ENCODE measurements at places on chromosomes 3 and 15.
A peak's percentile ranks its signal among the peaks of the same experiment; 100 is the strongest.

- no peak overlapping the region for H3K4me3 ChIP-seq
- H3K27me3 ChIP-seq: no peaks in the 10 kb centered on the region
- H3K4me1 ChIP-seq: no peaks in the 10 kb centered on the region
- H3K36me3 ChIP-seq: no peaks in the 10 kb centered on the region
- DNase-seq: no peak
These were observed 11.6 kb downstream of the SCN5A start for GRCh38 chr3:38637906-38638305.

GRCh38 chr15:64050281-64051092 lies 4.2 kb upstream of the DAPK2 start:
- no peak overlapping the region for H3K27ac ChIP-seq
- no peaks in the 10 kb centered on the region for H3K27me3 ChIP-seq
- H3K36me3 ChIP-seq: no peaks in the 10 kb centered on the region
- peak; percentile 75 for DNase-seq
- H3K4me1 ChIP-seq: peaks cover 26% of the 10 kb centered on the region
- H3K4me3 ChIP-seq: no peak overlapping the region

DNA sequence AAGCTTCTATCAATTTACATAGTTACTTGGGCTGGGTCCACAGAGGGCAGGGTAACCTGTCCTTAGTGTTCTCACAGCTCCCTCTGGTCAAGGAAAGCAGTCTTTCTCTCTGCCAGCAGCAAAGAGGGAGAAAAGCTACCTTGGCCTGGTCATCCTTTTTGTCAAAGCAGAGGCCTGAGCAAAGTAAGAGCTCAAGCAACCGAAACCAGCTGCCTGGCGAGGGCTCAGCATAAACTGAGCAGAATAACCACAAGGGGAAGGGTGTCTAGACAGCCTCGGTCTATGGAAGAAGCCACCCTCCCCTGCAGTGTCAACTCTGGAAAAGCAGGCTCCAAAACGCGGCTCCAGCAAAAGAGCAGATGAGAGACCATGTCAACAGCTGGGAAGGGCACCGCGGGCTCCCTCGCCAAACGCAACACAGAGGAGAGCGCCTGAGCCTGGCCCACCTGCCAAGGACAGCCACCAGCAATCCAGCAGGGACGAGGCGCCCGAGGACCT lies 17.4 kb downstream of the LRIG1 start:
- peaks cover 63% of the 10 kb centered on the region for H3K4me1 ChIP-seq
- H3K4me3 ChIP-seq: no peak overlapping the region
- no peaks in the 10 kb centered on the region for H3K36me3 ChIP-seq
- H3K27ac ChIP-seq: peak overlapping the region; percentile 22
- H3K27me3 ChIP-seq: no peaks in the 10 kb centered on the region

- H3K27ac ChIP-seq: no peak overlapping the region
- no peaks in the 10 kb centered on the region for H3K4me1 ChIP-seq
- DNase-seq: no peak
- H3K36me3 ChIP-seq: no peaks in the 10 kb centered on the region
These were observed 111.1 kb upstream of the GPR149 start for GRCh38 chr3:154540950-154541604.

DNA sequence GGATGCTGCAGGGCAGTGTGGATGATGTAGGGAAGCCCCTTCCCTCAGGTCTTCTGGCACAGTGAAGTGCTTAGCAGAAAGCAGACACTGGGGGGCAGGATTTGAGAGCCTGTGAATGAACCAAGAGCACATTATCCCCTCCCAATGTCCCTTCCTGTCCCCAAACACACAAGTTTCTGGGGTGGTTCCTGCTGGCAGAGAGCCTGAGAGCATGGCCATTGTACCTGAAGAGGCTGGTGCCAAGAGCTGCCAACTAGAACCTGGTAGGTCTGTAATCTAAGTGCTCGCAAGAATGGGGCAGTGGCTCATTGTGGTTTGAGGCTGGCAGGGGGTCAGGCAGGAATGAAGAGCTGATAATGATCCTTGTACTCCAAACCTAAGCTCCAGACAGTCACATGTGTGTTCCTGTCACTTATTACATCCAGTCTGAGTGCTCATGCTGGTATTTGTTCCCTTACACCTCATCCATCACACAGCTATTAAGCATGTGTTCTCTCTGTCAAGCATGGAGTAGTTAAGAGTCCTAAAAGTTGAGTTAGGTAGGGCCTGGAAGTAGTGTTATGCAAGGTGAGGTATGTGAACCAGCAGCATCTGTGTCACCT lies 6.7 kb upstream of the CCR1 start:
- H3K4me3 ChIP-seq: no peak overlapping the region
- H3K36me3 ChIP-seq: no peaks in the 10 kb centered on the region
- no peak for DNase-seq
- no peaks in the 10 kb centered on the region for H3K27me3 ChIP-seq
- H3K4me1 ChIP-seq: peaks cover 27% of the 10 kb centered on the region
- H3K27ac ChIP-seq: peak overlapping the region; percentile 8

GRCh38 chr3:183897606-183898005 lies 12.9 kb upstream of the PARL start:
- peaks cover 5% of the 10 kb centered on the region for H3K4me1 ChIP-seq
- no peak for DNase-seq
- H3K27ac ChIP-seq: no peak overlapping the region
- H3K27me3 ChIP-seq: no peaks in the 10 kb centered on the region

- no peak overlapping the region for H3K4me3 ChIP-seq
- H3K27ac ChIP-seq: no peak overlapping the region
- H3K27me3 ChIP-seq: no peaks in the 10 kb centered on the region
- DNase-seq: no peak
These were observed 1.7 kb upstream of the TGM5 start for GRCh38 chr15:43268111-43269105.

GRCh38 chr3:52055537-52056351 lies 627 bp downstream of the DUSP7 start:
- H3K4me3 ChIP-seq: peak overlapping the region; percentile 87
- peak; percentile 93 for DNase-seq
- peaks cover 21% of the 10 kb centered on the region for H3K36me3 ChIP-seq

GRCh38 chr15:51668446-51668845 lies 12.9 kb upstream of the SCG3 start:
- no peaks in the 10 kb centered on the region for H3K4me1 ChIP-seq
- H3K27ac ChIP-seq: no peak overlapping the region
- no peaks in the 10 kb centered on the region for H3K36me3 ChIP-seq
- no peak overlapping the region for H3K4me3 ChIP-seq
- DNase-seq: no peak

DNA sequence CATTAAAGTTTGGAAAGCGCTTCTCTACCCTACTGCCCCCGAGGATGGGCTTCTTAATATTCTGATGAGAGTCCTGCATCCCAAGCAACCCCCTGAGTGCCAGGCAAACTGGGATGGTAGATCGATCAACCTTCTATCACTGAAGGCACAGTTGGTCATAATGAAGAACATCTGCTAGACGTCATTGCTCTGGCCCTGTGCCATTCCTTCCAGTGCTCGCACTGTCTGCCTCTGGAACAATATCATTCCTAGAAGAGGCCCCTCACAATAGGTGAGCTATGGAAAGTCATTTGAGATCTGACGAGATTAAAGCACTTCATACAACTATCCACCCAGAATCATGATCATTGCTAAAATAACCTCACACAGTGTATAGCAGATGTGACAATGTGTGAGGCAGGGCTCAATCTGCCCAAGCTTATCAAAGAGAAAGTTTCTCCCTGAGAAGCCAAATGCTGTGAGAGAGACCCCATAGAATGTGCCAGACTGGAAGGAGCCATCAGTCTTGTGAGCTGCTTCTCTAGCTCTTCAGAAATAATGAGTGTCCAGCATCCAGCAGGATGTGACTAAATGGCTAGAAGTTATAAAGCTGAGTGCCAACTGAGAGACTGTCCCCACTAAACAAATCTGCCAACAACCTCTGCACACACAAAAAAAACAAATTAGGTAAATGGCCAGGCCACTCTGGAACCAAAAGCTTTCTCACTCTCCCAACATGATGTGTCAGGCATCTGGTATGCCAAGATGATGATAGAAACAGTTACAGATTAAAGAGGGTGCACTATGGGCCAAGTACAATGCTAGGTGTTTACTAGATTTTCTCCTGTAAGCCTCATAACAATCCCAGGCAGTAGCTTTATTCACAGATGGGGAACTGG lies 165.5 kb downstream of the NECTIN3 start:
- no peak for DNase-seq
- H3K27me3 ChIP-seq: no peaks in the 10 kb centered on the region
- no peaks in the 10 kb centered on the region for H3K36me3 ChIP-seq
- H3K4me1 ChIP-seq: no peaks in the 10 kb centered on the region
- H3K4me3 ChIP-seq: no peak overlapping the region

- DNase-seq: peak; percentile 29
- H3K27me3 ChIP-seq: no peaks in the 10 kb centered on the region
- H3K4me3 ChIP-seq: no peak overlapping the region
- H3K36me3 ChIP-seq: no peaks in the 10 kb centered on the region
These were observed 37.7 kb downstream of the GPD1L start for GRCh38 chr3:32143849-32144757.

DNA sequence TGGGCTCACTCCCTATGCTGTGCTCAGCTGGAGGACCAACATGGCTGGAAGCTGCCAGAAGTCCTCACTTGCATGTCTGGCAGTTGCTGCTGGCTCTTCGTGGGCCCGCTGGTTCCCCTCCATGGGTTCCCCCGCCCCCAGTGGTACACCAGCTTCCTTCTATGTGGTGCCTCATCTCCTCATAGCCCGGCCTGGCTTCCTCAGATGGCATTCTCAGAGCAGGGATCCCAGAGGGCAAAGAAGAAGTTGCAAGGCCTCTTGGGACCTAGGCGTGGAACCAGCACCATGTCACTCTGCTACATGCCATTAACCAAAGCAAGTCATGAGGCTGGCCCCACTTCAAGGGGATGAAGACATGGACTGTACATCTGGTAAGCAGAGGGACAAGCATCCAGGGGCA lies 2.9 kb upstream of the CFAP92 start:
- DNase-seq: no peak
- H3K27ac ChIP-seq: no peak overlapping the region
- H3K4me1 ChIP-seq: peaks cover 31% of the 10 kb centered on the region
- no peaks in the 10 kb centered on the region for H3K36me3 ChIP-seq

DNA sequence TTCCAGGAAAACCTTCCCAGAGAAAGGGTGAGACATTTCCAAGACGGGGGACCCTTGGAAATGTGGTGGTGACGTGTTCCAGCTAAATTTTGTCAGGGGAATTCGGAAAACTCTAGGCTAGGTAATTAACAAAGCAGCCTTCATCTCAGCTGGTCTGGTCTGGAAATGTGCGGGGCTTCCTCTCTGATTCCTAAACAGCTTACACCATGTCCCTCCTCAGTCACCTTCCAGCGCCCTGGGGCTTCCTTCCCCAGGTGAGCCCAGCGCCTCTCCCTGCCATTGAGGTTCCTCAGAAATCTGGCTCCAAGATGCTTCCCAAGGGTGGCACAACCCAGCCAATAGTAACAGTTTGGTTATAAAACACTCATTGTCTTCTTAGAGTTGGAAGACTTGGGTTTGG lies 571 bp downstream of the ACAD9 start:
- DNase-seq: no peak
- peak overlapping the region; percentile 80 for H3K4me3 ChIP-seq
- peak overlapping the region; percentile 92 for H3K27ac ChIP-seq
- H3K36me3 ChIP-seq: peaks cover 4% of the 10 kb centered on the region

DNA sequence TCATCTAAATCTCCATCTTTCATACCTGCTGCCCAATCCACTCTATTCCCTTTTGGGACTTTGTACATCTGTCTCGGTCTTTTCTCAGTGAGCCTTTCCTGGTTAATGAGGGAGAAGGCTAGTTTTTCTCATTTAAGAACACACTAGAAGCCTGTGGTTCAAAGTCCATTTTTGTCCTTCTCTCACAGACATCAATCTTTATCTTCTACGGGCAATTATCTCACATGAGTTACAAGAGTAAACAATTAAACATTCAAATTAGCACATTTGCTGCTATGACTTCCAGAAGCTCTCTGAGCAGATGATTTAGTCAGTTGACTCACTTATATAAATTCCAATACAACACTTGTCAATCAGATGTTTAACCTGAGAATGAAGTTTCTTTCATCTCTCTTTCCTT lies 49.3 kb upstream of the KBTBD8 start:
- no peaks in the 10 kb centered on the region for H3K4me1 ChIP-seq
- no peaks in the 10 kb centered on the region for H3K36me3 ChIP-seq
- no peaks in the 10 kb centered on the region for H3K27me3 ChIP-seq

DNA sequence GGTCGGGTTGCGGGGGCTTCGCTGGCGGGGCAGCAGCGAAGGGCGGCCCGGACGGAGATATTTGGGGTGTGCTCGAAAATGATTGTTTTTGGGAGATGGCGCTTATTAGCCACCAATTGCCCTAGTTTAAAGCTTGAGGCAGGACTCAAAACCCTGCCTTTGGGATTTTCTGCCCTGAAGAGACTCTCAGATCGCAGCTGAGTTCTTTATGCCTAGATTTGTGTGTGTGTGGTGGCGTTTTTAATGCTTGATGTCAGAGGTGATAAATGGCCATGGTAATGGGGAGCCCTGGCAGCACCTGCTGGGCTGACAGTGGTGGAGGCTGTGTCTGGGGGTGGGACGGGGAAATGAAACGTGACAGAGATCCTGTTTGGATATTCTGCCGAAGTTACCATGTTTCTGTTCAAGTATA lies 604 bp downstream of the KCTD6 start:
- H3K4me3 ChIP-seq: peak overlapping the region; percentile 98

DNA sequence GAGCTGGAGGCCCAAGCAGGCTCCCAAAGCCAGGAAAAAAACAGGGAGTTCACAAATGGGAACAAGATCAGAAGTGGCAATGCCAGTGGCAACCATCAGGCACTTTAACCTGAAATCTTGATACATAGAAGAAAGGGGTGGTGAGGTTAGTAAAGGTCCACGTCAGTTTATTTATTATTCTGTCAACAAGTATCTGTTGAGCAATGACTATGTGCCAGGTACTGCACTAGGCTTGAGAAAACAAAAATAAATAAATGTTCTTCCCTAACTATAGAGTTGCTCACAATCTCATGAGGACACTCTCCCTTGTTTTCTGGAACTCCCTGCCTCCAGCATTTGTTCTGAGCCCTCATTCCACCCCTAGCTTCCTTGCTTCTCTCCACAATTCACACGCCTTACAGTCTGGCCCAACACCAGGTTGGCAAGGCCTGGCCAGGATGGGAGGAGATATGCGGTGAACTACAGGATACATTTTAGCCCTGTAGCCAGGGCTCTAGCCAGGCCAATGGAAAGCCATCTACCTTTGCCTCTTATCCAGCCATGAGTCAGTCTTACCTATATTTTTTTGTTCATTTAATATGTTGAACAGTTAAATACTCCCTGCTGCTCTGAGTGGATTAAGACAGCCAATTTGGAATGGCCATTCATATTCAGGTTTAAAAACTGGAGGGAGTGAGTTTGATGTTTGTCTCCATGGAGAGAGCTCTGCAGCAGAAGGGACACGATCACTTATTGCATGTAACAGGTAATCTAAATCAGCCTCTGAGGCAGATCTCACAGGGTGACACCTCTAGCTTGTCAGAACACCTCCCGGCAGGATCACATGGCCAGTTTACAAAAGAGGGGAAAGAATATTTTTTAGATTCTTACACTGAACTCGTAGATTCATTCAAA lies 161.9 kb upstream of the ATP11B start:
- no peak overlapping the region for H3K4me3 ChIP-seq
- no peaks in the 10 kb centered on the region for H3K4me1 ChIP-seq
- H3K27me3 ChIP-seq: no peaks in the 10 kb centered on the region
- H3K36me3 ChIP-seq: no peaks in the 10 kb centered on the region
- H3K27ac ChIP-seq: no peak overlapping the region
